ENCODE measurements at places on chromosomes 5 and 9.

- DNase-seq, result no peak
These were observed 1435.2 kb upstream of the CDH9 start for GRCh38 chr5:28473531-28474107.

GRCh38 chr5:148398698-148399121 lies 15.0 kb downstream of the FBXO38 start:
- DNase-seq, result no peak

DNA sequence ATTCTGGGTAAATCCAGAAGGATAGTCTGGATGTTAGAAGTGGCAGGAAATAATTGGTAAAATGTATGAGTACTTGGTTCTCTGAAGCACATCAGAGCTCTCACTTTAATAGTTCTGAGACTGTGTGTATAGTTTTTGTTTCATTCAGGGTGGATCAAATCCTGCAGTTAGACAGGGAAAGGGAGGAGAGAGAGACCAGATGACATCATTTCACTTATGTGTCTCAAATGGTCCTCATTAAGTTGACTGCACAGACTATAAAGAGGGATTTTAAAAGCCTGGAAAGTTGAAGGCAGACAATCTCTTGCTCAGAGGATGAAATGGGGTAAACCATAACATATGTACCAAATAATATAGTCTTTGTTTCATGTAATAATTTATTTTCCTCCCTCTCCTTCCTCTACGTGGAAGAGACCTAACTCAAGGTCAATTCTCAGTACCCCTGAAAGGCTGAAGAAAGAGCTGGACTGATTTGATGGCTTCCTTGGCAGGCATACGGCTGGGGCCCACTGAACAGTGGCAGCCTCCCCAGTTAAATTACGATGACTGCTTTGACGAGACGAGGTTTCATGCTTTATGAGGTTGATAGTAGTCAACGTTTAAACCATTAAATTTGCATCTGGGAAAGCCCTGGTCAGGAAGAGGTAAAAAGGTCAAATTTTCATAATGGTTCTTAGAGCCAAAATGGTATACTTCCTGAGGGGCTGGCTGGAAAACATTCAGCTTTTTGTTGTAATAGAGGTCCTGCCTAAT lies 395.1 kb upstream of the RPS23 start:
- DNase-seq, result no peak

DNA sequence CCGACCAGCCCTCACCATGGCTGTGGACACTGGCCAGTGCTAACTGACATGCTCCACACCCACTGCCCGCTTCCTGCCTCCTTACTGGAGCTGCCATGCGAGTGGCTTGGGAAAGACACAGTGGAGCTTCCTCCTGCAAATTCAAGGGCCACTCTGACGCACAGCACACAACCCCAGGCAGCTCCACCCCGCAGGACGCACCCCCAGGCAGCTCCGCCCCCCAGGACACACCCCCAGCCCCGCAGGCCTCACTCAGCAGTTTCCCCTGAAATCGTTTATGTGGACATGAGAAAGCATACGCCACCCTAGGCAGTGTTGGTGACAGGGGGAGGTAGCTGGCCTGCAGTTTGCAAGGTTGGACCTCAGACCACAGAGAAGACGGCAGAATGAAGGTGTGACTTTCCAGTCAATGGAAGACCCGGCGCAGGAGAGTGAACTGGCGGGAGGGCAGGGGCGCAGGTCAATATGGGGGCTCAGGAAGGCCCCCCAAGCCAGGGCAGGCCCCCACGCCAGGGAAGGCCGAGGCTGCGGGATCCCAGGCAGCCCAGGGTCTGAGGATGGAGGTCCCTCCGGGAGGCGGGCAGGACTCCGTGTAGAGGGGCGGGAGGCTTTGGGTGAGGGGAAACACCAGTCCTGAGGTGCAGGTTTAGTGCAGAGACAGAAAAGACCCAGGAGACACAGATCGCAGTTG lies 21.6 kb downstream of the LPCAT1 start:
- peak; percentile 82 for DNase-seq

DNA sequence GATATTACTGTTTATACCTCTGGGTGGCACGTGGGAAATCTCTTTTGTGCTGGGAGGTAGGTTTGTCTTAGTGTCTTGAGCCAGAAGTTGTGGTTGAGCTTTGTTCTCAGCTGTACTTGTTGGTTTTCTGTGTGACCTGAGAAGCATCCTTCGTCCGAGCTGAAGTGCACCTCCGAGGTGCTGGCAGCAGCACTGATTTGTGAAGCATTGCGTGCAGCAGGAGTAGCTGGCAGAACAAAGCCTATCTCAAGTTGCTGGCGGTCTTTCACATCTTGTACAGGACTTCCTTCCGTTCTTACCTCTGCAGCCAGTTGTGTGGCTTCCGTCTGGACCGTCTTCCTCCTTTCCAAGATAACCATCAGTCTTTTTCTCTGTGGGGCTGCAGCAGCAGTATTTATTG lies 4.3 kb downstream of the PRRC2B start:
- DNase-seq, result no peak

DNA sequence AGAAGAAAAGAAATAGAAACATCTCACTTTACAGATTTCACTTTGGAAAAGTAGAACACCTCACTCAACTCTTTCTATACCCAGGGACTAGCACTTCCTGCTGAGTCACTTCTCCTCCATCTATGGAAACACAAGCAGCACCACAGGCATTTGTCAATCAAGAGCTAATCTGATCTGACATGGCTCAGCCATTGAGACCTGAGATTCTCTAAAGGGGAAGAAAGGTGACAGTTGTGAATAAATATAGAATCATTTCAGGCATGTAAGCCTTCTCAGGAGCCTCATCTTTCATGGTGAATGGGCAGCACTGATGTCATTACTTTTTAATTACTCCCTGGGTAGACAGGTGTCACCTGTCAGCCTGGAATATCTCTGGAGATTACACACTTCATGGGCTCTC lies 559.8 kb downstream of the HINT1 start:
- no peak for DNase-seq

GRCh38 chr5:60700416-60700757 lies 421 bp upstream of the DEPDC1B start:
- DNase-seq, result no peak

DNA sequence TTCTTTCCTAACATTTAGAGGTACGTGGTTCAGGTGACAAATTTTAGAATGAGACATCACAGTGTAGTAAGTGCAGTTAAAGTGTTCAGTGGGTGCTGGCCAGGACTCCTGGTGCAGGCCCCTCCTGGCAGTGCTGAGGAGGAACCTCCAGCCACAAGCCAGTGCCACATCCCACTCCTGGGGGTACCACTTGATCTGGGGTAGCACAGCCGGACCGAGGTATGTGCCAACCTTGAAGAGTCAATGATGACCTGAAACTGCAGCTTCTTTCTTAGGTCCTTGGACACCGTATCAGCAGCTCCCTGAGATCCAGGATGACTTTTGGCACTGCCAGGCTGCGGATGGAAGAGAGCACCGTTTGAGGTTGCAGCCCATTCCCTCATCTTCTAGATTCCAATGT lies 310.4 kb upstream of the IRX4 start:
- DNase-seq, result no peak

GRCh38 chr9:7216004-7216841 lies 458.4 kb downstream of the KDM4C start:
- no peak for DNase-seq

Data from 8988T (cell line).